ENCODE measurements at places on chromosomes 2 and 18.

DNA sequence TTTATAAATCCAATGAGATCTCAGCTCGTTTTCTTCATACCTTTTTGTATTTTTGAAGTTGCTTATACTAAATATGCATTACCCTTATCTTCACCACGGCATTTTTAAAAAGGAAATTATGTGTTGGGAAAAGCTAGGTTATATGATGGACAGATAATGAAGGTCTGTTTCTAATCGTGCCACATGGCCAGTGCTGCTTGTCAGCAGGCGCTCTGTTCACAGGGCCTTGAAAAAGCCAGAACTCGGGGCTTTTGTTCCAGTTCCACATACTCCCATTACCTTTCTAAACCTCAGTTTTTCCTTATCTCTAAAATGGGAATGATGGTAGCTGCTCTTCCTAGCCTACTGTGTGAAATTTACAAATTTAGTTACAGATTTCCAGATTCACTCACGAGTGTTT lies 42.0 kb downstream of the EPAS1 start:
- no peak for DNase-seq

GRCh38 chr2:46411985-46412384 lies 67.4 kb upstream of the TMEM247 start:
- DNase-seq: no peak

DNA sequence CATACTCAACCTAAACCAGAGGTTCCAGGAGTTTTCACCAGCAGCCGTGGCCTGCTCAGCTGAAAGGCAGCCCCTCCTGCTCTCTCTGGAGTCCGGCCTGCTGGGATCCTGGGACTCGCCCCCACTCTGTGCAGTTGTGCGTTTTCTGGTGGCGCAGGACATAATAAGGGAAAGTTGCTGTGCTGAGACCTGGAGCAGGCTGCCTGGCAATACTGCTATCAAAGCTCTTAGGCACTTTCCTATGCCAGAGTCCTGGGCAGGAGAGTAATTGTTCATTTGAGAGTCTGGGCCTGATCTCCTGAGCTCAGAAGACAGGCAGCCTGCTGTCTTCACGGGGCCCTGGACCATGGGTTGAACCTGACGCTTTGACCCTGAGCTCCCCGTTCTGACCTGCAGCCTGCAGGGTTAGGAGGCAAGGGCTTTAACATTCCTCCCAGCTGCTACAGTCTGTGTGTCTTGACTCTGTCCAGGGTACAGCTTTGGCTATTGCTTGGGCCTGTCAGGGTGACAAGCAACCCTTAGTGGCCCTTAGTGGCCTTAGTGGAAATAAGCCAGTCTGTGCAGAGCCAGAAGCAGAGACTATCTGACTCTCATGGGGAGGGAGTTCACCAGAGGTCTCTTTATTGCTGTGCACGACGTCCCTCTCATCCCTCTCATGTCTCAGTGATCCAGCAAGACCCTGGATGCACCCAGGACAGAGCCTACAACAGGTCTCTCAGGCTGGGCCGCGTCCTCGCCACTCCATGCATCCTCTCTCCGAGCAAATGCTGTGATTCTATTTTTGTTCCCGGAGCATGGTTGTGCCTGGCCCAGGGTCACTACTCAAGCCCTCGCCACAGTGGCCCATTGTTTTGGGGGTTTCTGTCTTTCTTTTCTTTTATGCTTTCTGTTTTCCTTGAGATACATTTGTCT lies 60.6 kb downstream of the ACKR3 start:
- DNase-seq: no peak

- no peak for DNase-seq
Measured at GRCh38 chr2:226208726-226209125, 590.9 kb downstream of the IRS1 start.

DNA sequence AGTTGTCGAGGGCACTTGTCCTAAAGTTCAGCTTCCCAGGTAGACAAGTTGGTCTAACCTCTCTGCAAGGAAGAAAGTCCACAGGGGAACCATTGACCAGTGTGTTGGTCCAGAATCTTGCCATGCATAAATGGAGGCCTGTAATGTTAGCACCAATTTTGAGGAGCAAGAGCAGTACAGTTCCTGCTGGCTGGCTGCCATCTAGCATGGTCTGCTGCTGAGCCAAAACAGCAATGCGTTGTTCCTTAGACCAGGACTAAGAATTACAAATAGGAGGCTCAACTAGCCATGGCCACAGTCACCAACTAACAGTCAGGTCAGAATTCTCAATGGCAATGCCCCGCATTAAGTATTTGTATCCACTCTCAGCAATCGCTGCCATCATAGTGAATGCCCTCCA lies 72.8 kb upstream of the WIPF1 start:
- DNase-seq: no peak

DNA sequence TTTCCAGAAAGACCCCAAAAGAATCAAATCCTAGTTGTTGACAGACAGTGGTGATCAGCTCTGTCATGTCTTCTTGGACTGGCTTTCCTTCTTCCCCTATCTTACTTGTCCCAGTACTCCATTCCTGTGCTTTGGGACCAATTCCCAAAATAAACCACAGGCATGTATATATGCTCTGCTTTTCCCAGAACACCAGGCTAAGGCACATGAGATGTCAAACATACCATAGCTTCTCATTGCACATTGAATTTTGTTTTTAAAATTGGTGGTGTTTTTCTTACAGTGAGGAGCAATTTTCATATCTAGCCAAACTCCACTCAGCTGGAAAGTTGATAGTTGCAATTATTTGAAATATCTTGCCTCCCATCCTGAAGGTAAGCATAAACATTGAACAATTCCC lies 88.9 kb upstream of the RGPD4 start:
- DNase-seq: no peak

GRCh38 chr2:240296104-240296406 lies 139.4 kb upstream of the GPC1 start:
- DNase-seq: no peak

GRCh38 chr18:25425024-25425423 lies 73.1 kb upstream of the ZNF521 start:
- no peak for DNase-seq

- DNase-seq: no peak
Measured at GRCh38 chr18:36757991-36758390, 70.8 kb downstream of the TPGS2 start.

DNA sequence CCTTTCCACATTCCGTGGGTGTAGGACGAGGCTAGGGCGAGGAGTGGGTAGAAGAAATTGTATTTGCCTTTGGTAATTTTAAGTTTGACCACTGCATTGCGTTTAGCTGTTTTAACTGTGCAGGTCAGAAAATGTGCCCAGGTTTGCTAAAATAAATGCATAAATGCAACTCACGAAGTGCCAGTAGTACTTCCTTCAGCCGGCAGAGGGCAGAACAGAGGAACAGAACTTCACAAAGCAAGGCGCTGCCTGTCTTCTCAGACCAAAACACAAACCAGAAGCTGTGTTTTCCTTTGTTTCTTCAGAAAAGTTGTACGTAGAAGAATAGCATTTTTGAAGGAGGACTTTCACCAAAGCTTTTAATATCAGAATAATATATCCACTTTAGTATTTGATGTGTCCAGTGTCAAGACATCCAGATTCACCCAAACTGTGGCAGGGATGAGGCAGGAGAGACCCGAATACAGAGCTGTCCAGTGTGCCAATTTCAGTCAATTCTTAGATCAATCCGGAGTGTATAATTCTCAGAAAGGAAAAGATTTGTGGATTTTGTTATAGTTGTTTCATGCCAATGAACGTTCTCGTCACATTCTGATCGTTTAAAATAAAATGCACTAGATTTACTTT lies 348.6 kb downstream of the DLGAP1 start:
- DNase-seq: peak; percentile 43

GRCh38 chr2:25286025-25286400 lies 55.7 kb downstream of the DNMT3A start:
- no peak for DNase-seq

DNA sequence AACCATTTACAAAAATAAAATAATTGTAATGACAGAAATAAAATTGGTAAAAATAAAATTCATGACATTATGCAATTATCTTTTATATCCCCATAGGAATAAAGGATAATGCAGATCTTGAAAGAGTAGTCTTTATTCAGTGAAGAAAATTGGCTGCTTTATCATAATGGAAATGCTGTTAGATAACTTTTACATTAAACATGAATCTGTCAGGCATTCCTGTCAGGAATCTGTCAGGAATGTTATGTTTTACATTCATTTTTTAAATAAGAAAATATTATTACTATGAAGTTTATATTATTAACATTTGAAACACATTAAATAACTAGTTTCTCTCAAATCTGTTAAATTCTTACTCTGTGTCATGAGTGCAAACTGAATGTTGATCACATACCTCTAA lies 1024.7 kb upstream of the TMEFF2 start:
- no peak for DNase-seq

DNA sequence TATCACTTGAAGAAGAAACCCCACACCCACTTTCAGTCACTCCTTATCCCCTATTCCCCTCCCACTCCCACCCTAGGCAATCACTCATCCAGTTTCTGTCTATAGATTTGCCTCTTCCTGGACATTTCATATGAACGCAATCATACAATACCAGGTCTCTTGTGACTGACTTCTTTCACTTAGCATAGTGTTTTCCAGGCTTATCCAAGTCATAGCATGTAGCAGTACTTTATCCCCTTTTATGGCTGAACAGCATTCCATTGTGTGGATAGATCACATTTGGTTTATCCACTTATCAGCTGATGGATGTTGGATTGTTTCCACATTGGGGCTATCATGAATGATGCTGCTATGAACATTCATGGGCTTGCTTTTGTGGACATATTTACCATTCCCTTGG lies 6.6 kb downstream of the CFAP221 start:
- DNase-seq: no peak

DNA sequence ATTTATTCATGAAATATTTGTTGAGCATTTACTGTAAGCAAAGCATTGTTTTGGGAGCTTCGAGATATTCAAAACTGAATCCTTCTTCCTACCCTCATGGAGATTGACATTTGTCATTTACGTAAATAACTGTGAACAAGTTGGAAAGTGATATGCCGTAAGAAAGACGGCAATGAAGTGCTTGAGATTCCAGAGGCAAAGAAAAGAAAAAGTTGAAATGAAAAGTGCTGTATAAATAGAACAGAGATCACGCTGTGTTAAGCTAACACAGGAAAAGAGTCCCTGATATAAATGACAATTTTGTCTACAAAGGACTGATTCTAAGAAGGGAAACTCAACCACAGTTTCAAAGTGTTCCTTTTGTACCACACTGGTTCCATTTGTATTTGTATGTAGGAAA lies 1.8 kb downstream of the CHRNA1 start:
- DNase-seq: no peak

DNA sequence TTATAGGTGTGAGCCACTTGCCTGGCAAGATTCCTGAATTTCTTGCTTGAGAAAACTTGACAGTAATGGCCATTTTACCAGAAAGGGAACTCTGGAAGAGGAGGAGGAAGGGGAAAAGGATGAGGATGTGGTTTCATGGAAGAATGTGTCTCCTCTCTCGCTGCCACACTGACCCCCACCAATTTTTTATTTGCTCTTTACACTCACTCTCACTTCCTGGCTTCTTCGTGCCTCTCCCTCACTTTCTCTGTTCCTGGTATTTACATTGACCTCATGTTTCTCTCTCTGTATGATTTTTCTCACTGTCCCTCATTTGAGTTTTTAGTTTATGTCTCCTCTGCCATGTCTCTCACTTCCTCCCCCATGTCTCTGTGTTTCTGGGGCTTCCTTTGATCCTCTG lies 134.5 kb upstream of the CAB39 start:
- no peak for DNase-seq

DNA sequence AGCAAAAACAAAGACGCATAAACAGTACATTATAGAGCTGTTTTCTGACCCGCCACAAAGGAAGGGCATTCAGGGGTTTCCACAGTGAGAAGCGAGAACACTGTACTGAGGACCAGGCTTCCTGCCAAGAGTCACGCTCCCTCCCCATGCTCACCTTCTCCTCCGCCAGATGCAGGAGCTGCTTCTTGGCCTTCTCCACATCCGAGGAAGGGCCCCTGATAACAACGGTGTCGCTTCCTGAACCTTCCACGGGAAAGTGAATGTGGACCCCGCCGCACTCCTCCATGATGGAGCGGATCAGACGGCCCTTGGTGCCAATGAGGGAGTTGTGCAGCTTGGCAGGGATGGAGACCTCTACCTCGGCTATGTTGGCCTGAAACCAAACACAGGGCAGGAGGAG lies 53.8 kb downstream of the ANO7 start:
- DNase-seq: no peak

- DNase-seq: no peak
Measured at GRCh38 chr2:128593879-128594650, 275.4 kb upstream of the HS6ST1 start.

DNA sequence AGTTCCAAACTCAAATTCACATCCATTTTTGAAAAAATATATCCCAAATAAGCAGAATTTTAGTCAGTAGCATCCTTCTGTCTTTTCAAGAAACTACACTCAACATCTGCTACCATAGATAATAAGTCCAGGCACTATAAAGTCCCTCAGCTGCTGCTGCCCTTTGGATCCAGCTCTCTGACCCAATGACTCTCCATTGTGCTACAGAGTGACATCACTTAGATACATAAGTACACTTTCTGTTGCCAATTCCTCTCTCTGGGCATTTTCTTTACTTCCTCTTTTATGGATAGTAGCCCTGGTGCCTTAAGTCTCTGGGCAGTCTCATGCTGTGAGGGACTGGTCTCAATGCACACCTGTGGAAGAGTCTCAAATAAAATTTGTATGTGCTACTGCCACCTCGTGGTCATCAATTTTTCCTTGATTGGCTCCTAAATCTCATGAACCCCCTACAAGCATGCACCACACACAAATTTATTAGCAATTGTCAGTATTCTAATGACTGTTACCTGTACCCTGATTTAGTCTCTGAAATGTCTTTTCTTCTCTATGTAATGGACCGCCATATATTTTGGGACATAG lies 219.2 kb downstream of the LRP1B start:
- no peak for DNase-seq

DNA sequence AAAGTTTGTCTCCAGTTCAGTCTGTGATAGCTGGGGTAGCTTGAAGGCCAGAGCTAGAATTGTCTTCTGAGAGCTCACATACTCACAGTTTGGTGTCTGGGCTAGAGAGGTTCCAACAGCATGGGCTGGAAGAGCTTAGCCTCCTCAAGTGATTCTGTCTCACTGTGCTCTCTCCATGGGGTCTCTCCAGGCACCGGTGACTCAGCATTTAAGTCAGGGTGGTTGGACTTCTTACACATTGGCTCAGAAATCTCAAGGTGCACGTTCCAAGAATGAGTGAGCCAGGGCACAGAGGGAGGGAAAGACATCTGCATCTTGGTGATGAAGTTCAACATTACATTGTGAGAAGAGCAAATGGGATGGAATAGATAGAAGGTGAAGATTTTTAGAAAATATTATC lies 207.3 kb upstream of the DDX18 start:
- DNase-seq: no peak

GRCh38 chr18:55405475-55405874 lies 182.5 kb downstream of the TCF4 start:
- DNase-seq: no peak

GRCh38 chr2:203719456-203720410 lies 13.3 kb downstream of the CD28 start:
- DNase-seq: no peak

- no peak for DNase-seq
Measured at GRCh38 chr2:165793779-165794535, at the start of gene GALNT3. TSS of gene GALNT3 (minus strand) at chr2:165794247. CDS start at chr2:165770700, 23,547 bp downstream.

- DNase-seq: no peak
Measured at GRCh38 chr18:70973626-70974025, 684.8 kb downstream of the SOCS6 start.

All from hematopoietic multipotent progenitor cell treated with erythropoietin and hydrocortisone succinate and interleukin-3 and kit ligand, for 15 days (in vitro differentiated cells).